ENCODE measurements at places on chromosomes 4 and X.

GRCh38 chr4:115596265-115597001, 483.0 kb upstream of the NDST4 start:
- DNase-seq = no peak

- DNase-seq = peak; percentile 56
These were observed 26.6 kb downstream of the ZRSR2 start for GRCh38 chrX:15816886-15817285.

GRCh38 chr4:143082701-143083100, 102.0 kb upstream of the USP38 start:
- DNase-seq = no peak

DNA sequence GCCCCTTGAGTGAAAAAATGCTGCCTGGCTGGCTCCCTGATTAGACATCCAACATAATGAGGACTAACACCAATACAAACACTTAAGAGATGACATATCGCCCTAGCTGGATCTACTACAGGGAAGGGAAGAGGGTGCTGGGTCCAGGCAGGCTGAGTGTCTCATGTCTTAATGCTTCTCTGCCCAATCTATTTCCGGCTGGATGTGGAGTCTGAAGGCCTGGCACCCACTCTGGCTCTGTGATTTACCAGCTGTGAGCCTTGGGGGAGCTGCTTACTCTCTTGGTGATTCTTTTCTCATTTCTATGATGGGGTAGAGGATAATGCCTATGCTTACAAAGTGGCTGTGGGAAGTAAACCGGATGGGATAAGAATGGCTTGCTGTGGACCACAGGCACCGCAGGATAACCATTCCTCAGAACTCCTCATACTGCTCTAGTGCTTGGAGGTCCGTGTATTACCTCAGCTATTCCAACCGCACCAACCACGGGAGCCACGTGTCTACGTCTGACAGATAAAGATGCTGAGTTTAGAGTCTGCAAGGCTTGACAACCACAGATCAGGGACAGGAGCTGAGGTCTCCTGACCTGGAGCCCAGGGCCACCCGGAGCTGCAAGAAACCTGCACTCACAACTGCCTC, 161.7 kb downstream of the AFAP1 start:
- no peak for DNase-seq

GRCh38 chr4:119281393-119281792, 40.5 kb downstream of the FABP2 start:
- no peak for DNase-seq

- no peak for DNase-seq
These were observed 34.9 kb downstream of the BMP2K start for GRCh38 chr4:78811034-78811433.

DNA sequence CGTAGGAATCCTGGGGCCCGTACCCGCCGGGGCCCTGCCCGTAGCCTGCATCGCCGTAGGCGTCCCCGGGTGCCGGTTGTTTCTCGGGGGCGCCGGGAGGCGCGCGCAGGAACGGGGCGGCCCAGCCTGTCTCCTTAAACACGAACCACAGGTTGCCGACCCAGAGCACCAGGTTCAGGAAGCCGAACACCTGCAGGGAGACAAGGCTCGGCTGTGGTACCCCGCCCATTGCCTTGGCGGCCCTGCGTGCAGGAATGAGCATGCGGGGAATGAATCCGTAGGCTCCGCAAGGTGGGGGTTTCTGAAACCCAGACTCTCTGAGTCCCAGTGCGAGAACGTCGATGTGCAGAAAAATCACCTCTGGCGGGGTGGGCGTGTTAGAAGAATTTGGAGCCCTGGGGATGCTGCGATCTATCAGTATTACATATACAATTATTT, 5.4 kb upstream of the PRICKLE3 start:
- DNase-seq = no peak

GRCh38 chrX:22634751-22635150, 362.0 kb downstream of the CBLL2 start:
- DNase-seq = no peak

DNA sequence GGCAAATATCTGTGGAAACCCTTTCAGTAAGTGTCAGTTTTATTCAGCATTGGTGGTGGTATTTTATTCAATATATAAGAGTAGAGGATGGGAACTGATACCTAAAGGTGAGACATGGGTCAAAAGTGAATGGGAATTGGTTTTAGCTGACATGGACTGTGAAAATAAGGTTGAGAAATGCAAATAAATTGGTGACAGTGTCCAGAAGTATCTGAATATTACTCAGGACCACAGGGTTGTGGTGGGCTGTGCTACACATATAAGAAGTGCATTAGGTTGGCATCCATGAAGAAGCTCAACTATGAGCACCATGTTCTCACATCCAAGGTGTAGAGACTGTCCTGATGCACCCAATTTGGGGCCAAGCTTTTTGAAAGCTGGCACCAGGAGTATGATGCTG, 45.0 kb downstream of the ETDC start:
- DNase-seq = no peak
